Fibroblast of gingiva (primary cell): ENCODE measurements at places on chromosomes 4 and X.
A peak's percentile ranks its signal among the peaks of the same experiment; 100 is the strongest.

DNA sequence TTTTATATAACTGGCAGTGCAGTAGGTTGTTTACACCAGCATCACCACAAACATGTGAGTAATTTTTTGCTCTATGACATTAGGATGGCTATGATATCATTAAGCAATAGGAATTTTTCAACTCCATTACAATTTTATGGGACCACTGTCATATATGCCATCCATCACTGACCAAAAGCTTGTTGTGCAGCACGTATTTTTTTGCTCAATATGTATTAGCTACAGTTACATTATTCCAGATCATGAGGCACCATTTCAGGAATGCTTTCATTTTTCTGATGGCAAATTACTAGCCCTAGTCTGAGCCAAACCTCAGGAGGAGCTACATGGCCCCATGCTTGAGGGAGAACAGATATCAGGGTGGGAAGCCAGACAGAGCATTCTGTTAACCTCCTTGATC lies 56.8 kb upstream of the DCLK2 start:
- DNase-seq = no peak

DNA sequence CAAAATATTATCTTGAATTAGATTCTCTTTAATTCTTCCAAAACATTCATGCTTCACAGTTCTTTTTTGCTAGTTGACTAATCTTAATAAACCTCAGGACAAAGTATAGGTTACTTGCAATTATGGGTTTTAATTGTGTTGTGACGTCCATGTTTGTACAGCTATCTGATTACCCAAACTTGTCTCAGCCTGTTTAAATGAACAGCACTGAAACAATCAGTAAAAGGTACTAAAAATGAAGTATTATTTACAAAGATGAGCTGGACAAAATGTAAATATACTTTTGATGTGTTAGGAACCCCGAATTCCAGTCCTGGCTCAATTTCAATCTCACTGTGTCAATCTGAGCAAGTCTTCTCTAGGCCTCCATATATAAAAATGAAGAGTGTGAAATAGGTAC lies 57.4 kb upstream of the SLC6A14 start:
- DNase-seq = no peak

DNA sequence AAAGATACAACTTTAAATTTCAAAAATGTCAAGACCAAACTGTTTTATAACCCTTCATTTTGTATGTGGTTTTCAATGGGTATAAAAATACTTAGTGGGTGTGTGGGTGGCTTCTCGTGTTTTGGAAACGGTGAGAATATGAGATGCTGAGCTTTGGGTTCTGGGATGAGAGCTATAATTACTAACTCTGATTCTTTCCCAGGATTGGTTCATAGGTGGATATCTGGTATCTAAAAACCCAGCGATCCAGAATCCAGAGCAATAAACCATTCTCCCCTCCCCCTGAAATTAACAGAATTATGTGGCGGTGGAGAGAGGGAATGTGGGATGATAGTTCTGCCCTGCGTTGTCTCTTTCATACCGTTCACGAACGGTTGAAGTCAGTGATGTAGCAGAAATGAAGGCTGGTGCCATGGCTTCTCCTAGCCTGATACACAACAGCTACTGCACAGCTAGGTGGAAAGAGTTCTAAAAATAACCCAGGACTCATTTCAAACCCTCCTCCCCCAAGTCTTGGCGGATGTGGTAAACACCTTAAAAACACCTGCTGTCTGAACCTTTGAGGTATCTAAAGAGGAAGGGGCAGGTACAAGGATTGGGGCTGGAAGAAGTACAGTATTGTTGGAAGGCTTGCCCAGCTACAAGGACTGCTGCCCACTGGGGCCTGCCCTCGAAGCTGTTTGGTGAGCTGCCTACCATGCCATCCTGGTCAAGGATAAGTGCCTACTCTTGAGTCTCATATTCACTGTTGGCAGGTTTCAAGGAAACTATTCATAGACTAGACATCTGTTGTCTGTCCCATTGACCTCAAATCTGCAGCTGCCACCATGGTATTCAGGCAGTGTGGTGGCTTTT lies 44.5 kb downstream of the SEPTIN11 start:
- DNase-seq = no peak

- no peak for DNase-seq
Observed at GRCh38 chr4:56183344-56183959, 203.8 kb downstream of the AASDH start.

GRCh38 chr4:159002950-159003349 lies 99.9 kb upstream of the RAPGEF2 start:
- DNase-seq = peak; percentile 49

GRCh38 chr4:24471486-24472160 lies 112.7 kb downstream of the DHX15 start:
- no peak for DNase-seq

- DNase-seq = peak; percentile 96
Observed at GRCh38 chrX:103453655-103454054, 65.6 kb downstream of the RAB40A start.

DNA sequence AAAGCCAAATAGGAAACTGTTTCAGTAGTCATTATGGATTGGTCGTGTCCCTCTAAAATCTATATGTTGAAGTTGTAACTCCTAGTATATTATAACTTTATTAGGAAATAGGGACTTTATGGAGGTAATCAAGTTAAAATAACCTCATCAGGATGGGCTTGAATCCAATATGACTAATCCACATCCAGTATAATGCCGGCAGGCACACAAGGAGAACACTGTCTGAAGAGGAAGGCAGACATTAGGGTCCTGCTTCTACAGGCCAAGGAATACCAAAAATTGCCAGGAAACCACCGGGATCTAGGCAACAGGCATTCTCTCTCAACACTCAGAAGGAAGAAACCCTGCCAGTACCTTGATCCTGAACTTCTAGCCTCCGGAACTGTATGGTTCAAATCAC lies 130.3 kb downstream of the ATP10D start:
- no peak for DNase-seq

DNA sequence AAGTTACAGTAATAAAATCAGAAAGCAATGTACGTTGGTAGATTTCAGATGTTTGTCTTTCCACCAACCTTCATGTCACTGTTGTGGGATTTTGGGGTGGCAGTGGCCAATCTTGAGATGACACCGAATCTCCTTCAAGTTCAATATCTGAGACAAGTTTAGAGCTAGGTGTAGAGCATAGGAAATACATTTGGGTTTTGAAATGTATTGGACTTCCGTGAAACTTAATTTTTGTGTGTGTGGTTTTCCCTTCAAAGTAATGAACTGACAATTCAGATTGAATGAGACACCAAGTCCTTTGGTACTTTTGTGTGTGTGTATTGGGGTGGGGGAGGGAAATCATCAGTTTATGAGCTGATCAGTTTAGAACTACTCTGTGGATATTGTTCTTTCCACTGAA lies 1.8 kb downstream of the WDR44 start:
- DNase-seq = no peak

DNA sequence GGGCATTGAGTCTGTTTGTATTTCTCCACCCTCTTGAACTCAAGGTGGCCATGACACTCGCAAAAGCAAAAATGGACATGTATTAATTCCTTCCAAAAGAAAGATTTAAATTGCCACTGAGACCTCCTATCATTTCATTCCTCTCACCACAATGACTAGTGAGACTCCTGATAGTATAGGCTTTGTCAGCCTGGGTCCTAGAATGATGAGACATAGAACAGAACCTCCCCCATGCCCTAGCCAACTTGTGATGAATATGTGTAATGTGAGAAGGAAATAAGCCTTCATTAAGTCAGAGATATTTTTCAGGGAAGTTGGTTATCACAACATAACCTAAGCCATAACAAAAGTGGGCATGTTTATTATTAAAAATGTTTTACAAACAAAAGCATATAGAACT lies 62.5 kb downstream of the ASB9 start:
- no peak for DNase-seq

GRCh38 chr4:146112389-146112788 lies 63.1 kb upstream of the LSM6 start:
- no peak for DNase-seq

DNA sequence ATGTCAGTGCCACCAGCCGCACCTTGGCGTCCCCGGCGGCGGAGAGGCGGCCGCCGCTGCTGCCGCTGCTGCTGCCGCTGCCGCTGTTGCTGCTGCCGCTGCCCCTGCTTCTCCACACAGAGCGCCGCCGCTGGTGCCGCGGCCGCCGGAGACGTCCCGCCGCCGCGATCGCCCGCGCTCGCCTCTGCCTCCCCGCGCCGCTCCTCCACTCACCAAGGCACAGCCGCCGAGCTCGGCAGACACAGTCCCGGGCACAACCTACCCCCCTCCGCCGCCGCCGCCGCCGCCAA lies at the start of gene PPP3CA:
Gene PPP3CA (minus strand): TSS at position 260 of the 290 bp plus-strand sequence.
- no peak for DNase-seq

- peak; percentile 28 for DNase-seq
Observed at GRCh38 chr4:154506253-154506652, 14.7 kb upstream of the DCHS2 start.

DNA sequence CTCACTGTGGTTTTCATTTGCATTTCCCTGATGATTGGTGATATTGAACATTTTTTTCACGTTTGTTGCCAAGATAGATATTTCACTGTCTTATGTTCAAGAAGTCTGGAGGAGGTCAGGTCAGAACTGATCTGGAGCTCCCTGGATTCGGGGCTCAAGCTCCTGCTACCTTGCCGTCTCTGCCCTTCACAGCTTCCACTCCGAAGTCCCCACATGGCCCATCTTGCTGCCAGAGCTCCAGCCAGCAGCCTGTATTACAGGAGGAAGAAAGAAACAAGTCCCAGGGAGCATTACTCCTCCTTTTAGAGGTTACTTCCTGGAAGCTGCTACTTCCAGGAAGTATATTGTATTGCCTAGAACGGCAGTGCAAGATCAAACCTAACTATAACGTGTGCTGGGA lies 17.9 kb upstream of the CDKN2AIP start:
- no peak for DNase-seq

- DNase-seq = no peak
Observed at GRCh38 chr4:26192899-26193869, 127.6 kb upstream of the RBPJ start.

GRCh38 chrX:23327104-23327503 lies 7.5 kb upstream of the PTCHD1 start:
- DNase-seq = no peak

- DNase-seq = no peak
Observed at GRCh38 chr4:37732526-37733186, 46.5 kb upstream of the RELL1 start.

DNA sequence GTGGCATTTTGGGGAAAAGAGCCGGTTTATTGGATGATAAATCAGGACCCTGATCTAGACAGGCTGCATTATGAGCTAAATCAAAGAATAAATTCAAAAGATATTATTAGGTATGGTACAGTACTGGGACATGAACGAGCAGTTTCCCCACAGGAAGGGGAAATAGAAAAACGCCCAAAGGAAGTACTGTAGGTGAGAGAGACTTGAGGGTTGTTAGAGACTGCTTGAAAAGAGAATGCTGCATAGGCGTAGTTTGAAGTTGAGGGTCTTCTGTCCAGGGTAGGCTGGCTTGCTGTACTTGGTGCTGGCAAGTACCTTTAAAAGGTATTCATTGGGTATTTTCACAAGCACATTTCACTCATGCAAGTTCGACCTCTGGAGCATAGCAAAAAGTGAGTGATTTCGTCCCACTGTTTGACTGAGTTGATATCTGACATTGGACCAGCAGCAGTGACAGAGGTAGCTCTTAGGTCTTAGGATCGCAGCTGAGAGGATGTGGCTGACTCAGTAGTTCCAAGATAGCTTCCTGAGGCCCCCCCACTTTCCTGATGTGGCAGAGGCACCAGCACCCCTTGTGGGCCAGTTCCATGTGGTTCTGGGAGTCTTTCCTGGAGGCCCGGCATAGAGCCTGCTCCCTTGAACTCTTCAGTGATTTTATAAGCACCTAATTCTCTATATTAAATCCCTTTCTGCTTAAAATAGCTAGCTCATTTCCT lies 64.3 kb downstream of the TMEM131L start:
- no peak for DNase-seq

DNA sequence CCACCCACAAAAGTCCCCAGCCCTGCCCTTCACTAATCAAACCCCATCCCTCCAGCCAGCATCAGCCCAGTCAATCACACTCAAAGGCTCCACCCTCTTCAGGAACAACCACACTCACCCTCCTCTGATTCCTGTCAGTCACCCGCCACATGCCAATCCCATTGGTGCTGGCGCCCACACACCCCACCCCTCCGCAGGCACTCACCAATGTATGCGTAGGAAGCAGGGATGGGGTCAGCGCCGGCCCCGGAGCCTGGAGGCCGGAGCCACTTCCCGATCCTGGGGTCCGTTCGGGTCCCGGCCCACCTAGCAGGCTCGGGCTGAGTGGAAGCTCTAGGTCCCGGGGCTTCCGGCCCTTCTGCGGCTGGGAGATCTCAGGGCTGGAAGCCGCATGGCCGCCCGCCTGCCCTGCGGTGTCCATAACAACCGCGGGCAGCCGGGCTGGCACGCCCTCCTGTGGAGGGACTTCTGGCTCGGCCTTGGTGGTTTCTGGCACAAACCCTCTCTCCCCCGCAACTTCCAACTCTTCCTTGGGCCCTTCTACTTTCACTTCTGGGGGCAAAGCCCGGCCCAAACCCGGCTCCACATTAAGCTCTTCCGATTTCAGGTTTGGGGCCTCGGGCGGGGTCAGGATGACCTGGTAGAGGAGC lies 7.9 kb upstream of the CFP start:
- DNase-seq = no peak

- no peak for DNase-seq
Observed at GRCh38 chr4:20333141-20333715, 81.5 kb downstream of the SLIT2 start.

DNA sequence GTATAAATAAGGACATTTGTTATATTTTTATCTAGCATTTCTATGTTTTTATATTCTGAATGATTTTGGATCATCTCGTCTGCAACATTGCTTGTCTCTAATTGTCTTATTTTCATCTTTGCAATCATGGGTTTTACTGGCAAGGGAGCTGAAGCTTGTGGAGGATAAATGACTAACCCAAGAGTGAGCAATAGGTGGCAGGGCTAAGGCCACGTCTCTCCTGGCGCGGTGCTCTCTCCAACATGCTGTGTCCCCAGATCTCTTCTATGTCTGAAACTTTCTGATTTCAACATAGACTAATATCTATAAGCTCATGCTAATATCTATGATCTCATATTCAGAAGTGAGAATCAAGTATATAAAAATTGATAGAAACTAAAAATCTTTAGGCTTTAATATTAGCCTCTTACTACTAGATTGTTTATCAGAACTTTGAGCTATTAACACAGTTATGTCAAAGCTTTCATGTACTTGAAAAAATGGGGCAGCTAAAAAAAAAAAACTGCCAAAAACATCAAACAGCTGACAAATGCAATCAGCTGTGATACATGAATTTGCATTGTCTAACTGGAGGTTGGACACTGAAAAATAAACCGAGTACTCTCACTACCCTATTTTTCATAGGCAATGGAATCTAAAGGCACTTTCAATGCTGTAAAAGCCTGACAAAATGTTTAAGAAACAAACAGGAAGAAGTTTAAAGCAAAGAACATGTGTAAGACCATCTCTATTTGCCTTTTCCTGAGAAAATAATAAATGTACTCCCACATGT lies 169.2 kb downstream of the TMA16 start:
- no peak for DNase-seq

GRCh38 chr4:89069481-89069880 lies 12.5 kb upstream of the FAM13A start:
- DNase-seq = no peak

GRCh38 chrX:52933976-52934703 lies 24.2 kb downstream of the FAM156A start:
- no peak for DNase-seq
